ENCODE measurements at places on chromosomes 2 and 18.

DNA sequence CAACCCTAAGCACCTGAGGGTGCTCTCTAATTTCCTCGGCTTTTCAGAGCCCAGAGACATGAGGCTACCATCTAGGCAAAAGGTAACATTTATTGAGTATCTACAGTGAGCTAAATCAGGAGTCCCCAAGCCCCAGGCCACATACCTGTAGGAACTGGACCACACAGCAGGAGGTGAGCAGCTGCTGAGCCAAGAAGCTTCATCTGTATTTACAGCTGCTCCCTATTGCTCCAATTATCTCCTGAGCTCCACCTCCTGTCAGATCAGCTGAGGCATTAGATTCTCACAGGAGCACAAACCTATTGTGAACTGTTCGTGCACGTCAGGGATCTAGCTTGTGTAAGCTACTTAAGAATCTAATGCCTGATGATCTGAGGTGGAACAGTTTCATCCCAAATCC lies 70.2 kb downstream of the RND3 start:
- DNase-seq = no peak

DNA sequence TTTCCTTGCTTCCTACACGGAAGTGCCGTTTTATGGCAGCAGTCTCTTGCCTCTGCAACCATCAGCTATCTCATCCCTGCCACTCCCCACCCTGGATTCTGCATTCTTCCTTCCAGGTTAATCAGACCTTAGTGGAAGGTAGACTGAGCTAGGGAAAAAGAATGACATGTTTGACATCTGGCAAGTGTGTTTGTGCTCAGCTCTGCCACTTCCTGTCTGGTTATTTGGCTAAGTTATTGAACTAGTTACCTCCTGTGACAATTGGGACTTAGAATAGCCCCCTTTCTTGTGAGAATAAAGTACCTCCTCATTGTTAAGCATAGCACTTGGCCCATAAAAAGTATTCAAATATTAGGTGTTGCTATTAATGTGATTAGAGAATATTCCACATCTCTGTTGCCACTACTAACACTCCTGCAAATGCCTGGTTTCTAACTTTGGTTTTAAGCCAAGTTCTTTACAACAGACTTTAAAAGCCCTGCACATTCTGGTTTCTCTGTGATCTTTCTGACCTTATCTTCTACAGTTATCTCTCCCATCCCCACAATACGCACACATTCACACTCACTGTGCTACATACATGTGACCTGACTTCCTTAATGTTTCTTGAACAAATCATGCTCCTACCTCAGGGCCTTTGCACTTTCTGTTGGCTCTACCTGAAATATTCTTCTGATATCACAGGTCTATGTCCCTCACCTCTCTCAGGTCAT lies 10.8 kb upstream of the MAPRE2 start:
- DNase-seq = no peak

DNA sequence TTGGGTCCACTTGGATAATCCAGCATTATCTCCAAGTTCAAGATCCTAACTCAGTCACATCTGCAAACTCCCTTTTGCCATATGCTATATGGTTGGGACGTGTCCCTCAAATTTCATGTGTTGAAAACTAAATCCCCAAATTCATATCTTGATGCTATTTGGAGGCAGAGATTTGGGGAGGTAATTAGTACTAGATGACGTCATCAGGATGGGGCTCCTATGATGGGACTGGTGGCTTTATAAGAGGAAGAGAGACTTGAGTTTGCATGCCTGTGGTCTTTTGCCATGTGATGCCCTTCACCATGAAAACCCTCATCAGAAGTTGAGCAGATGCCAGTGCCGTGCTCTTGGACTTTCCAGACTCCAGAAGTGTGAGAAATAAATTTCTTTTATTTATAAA lies 16.8 kb upstream of the SMAD4 start:
- DNase-seq = no peak

- no peak for DNase-seq
These were observed 41.4 kb downstream of the KLHL29 start for GRCh38 chr2:23426263-23426905.

GRCh38 chr2:181172676-181173075 lies 192.3 kb downstream of the UBE2E3 start:
- no peak for DNase-seq

GRCh38 chr2:27270670-27271069 lies 4.6 kb upstream of the DNAJC5G start:
- no peak for DNase-seq

DNA sequence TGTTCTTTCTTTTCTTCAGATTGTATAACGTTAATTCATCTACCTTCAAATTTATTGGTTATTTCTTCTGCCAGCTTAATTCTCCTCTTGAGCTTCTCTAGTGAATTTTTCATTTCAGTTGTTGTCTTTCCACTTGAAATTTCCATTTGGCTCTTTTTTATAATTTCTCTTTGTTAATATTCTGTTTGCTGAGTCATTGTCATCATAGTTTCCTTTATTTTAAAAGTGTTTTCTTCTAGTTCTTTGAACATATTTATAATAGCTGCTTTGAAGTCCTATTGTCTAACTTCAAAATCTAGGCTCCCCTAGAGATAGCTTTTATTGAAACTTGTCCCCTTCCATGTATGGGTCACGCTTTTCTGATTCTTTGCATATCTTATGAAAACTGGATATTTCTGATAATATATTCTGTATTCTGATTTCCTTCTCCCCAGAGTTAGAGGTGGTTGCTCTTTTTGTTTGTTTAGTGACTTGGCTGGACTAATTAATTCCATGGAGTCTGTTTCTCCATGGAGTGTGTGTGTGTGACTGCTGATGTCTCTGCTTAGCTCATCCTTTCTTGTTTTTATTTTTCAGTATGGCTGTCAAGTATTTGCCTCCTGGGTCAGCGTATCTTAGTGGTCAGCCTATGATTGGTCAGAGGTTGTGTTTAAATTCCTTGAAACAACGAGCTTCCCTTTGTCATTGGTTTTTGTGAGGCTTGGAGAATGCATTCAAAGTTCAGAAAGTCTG lies 47.6 kb downstream of the DIS3L2 start:
- DNase-seq = no peak

DNA sequence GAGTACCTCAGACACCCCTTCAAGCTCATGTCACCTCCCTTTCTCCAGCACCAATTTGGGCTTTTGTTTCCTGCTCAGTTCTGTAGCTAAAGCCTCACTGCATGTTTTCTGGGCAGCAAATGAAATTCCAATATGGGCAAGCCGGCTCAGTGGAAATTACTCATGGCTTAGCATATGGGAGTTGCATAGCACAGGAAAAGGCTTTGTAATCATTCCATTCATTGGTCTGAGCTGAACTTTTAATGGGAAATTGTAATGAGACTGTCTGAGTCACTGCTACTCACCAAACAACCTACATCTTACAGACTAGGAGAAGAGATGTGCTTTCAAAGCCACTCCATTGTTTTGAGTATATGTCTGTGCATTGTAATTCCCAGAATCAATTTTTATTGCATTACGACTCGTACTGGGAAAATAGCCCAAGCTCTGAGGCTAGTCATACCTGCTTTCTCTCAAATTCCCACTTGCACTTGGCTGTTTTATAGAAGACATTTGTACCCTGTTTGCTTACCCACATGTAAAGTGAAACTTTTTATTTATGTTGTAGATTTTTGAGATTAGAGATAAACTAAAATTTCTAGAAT lies 139.5 kb upstream of the LRATD1 start:
- no peak for DNase-seq

DNA sequence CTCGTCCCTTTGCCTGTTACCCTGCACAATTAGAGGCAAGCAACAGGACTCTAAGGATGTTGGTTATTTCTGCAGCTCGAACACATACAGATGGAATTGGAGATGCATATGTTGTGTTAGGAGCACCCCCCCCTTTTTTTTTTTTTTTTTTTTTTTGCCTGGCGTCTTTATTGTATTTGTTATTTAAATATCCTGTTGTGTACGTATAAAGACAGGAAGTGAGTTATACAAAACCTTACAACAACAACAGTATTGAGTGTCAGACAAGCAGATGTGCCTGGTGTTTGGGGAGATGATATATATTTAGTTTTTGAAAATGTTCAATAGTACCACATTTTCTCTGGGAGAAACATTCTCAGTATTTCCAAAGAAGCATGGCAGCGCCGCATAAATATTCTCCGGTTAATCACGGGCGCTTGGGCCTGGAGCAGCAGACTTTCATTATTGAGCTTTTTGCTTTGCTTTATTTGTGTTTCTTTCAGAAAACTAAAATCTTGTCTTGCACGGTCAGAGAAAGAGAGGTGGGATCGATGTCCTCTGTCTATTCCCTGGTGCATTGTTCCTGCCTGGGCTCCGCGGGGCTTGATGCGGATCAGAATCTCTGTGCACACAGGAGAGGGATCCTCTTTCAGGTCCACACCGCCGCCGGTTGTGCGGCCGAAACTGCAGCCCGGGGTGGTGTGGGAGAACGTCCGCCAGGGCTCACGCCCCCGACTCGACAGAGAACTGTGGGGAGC lies 23.2 kb upstream of the ZNF516 start:
- DNase-seq = no peak

- no peak for DNase-seq
These were observed 15.6 kb upstream of the RMND5A start for GRCh38 chr2:86704459-86704971.

DNA sequence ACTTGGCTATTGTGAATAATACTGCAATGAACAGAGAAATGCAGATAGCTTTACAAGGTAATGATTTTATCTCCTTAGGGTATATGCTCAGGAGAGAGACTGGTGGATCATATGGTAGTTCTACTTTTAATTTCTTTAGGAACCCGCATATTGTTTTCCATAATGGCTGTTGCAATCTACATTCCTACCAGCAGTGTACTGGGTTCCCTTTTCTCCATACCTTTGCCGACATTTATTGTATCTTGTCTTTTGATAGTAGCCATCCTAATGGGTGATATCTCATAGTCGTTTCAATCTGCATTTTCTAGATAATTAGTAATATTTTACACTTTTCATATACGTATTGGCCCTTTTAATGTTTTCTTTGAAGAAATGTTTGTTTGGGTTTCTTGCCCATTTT lies 702.9 kb upstream of the ACVR2A start:
- DNase-seq = no peak

GRCh38 chr2:160034396-160034795 lies 28.0 kb downstream of the PLA2R1 start:
- no peak for DNase-seq
